ENCODE measurements at places on chromosomes 2 and 18.

DNA sequence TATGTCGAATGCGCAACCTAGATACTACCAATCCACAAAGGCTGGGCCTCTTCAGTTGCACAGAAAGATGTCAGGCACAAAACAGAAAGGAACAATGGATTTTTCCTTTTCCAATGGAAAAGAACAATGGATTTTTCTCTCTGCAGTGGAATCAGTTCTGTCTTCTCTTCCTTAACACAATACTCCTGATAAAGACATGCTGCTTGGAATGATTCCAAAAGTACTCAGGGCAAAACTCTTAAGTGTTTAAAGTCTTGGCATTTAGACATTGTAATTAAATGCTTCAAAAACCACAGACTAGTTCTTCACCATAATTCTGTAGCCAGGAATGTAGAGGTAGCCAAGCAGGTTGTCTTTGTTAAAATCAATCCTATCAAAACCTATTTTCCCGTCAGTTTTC is 46.7 kb upstream of the FLACC1 start:
- no peak for DNase-seq

- no peak for DNase-seq
Observed at GRCh38 chr18:2901423-2901985, 54.7 kb downstream of the EMILIN2 start.

DNA sequence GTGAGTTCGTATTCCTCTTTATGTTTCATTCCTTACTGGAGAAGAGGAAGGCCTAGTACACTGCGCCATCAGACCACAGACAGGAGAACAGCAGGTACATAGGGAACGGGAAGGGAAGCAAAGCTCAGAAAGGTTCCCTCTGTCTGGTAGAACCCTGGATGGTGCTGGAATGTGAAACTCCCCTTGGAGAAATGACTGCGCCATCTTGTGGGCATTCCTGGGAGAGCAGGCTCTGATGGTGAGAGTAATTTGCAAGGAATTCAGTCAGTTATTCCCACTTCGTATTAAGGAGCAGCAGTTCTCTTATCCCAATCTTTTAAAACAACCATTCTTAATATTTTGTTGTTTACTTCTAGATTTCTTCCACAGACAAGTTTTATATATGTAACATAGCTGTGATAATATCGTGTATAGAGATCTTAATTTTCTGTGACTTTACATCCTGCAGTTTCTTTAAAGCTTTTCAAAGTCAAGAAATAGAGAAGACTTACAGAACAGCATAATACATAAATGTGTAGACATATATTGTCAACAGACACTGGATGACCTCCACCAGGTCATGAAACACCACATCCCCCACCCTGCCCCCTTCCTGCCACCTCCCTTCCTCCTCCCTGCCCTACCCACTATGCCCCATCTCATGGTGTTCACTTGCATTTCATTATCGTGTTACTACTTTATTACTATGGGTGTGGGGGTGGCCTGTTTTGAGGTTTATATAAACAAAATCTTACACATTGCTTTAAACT is 83.9 kb downstream of the ARHGEF4 start:
- DNase-seq = peak; percentile 70

- no peak for DNase-seq
Observed at GRCh38 chr2:37919631-37920032, 5.5 kb upstream of the RMDN2 start.

DNA sequence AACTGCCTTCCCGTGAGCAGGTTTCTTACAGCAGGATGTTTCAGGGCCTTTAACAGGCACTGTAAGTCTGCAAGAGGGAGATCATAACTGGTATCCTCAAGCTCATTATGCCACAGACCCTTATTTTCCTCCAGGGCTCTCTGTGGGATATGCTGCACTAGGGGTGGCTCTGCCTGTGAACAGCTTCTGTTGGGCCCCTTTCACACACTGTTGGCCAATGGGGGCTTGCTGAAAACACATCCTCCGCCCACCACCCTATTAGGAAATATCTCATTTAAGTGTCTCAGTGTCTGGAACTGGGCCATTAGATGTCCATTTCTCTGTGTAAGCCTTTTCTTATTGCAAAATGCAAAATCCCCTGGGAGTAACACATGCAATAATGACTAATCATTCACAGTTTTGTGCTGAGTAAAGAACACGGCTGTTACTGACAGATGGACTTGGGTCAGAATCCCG is 414.3 kb upstream of the HS6ST1 start:
- DNase-seq = peak; percentile 76

DNA sequence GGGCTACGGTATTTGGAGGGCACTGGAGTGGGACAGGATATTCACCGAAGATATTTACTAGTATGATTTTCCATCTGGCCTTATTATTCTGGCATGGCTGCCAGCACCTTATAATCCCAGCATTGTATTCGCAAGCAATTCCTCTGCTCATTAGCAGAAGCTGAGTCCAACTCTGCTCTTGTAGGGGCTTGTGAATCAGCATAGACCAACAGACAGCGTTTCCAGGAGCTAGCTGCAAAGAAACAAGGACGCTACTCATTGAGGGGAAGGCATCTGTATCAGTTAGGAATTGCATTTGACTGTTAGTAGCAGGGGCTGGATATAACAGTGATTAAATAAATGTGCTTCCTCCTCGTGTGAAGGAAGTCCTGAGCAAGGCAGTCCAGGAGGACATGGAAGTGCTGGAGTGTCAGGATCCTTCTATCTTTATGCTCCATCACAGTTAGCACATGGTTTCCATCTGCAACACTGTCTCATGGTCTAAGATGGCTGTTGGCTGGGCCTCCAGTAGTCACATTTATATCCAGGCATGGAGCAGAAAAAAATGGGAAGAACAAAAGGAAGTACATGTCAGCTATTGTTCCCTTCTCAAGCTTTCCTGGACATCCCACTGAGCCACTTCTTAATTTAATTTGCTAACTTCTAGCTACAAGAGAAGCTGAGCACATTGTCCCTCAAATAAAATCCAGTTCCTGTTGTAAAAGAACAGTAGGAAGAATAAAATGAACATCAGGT is 214.1 kb downstream of the C1D start:
- DNase-seq = no peak

- DNase-seq = peak; percentile 16
Observed at GRCh38 chr2:38554973-38555595, 47.6 kb downstream of the HNRNPLL start.

DNA sequence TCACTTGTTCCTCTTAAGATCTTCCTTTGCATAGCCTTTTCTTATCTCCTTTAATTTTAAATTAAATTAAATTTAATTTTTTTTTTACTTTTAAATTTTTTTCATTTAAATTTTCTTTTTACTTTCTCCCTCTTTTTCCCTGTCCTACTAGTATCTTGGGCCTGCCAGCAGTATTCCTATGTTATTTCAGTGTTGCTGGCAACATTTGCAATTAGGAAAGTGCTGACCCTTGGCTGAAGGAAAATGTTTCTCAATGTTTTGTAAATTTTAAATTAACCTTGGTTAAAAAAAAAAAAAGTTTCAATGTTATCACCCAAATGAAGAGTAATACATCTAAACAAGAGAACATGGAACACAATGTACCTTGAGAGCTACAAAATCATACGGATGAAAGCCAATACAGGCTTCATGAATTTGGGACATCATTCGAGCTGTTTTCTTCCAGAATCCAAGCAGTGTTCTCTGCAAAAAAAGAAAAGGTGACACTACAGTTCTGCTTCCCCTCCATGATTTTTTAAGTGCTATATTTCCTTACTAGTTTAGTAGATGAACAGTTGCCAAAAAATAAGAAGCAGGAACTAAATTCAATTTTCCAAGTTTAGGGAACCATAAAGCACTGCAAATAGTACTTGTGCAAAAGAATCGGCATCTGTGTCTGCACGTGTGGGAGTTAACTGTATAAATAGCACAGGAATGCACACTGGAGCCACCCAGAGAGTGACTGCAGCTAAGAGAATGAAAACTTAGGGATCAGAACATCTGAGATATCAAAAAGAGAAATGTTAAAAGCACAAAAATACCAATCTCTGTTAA is 55.8 kb downstream of the ICA1L start:
- DNase-seq = peak; percentile 7

- peak; percentile 69 for DNase-seq
Observed at GRCh38 chr2:27379836-27380625, 503 bp downstream of the ZNF513 start.

DNA sequence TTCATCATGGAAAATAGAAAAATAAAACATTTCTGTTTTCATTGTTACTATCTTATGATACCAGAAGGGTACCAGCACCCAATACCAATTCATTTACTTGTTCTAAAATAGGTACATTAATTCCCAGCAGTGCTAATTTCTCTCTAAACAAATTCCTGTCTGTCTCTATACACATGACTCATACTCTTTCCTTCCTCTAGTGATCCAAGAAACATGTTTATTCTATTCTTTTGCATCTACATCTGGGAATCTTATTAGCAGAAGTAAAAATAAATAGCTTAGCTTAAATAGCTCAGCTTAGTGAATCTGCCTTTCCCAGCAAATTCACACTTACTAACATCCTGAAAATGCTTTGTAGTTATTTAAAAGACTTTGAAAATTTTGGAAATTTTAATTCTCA is 84.5 kb upstream of the MAPRE2 start:
- DNase-seq = no peak

DNA sequence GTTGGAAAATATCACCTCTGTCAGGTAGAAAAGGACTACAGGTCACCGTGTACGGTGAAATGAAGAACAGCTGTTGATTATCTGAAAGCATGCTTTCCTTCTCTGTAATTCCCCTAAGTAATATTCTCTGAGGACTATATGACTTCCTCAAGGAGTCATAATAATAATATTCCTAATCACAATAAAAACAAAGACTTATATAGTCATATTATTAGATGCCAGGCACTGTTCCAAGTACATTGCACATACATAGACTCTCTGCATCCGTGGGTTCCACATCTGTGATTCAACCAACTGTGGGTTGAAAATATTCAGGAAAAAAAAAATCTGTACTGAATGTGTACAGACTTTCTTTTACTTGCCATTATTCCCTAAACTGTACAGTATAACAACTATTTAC is 512.4 kb upstream of the ID2 start:
- no peak for DNase-seq

GRCh38 chr18:59996370-59996966 is 96.7 kb downstream of the PMAIP1 start:
- DNase-seq = no peak

GRCh38 chr2:79860228-79861058 is 347.6 kb downstream of the CTNNA2 start:
- no peak for DNase-seq

DNA sequence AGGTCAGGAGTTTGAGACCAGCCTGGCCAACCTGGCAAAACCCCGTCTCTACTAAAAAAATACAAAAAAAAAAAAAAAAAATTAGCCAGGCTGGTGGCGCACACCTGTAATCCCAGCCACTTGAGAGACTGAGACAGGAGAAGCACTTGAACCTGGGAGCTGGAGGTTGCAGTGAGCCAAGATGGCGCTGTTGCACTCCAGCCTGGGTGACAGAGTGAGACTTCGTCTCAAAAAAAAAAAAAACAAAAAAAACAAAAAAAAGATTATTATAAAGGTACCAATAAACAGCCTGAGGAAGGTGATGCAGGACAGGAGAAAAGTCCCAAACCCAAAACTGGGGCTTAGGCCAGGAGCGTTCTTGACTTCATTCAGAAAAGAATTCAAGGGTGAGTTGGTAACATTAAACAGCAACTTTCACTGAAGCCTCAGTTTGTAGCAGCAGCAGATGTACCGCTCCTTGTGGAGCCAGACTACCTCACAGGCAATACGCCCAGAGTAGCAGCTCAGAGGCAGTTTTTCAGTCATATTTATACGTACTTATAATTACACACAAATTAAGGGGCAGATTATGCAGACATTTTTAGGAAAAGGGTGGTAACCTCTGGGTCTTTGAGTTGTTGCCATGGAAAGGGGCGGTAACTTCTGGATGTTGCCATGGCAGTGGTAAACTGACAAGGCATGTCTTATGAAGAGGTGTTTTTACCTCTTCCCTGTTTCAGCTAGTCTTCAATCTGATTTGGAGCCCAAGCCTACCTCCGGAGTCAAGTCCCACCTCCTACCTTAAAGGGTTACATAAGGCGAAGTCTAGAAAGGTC is 1596.6 kb upstream of the CELF4 start:
- DNase-seq = no peak

DNA sequence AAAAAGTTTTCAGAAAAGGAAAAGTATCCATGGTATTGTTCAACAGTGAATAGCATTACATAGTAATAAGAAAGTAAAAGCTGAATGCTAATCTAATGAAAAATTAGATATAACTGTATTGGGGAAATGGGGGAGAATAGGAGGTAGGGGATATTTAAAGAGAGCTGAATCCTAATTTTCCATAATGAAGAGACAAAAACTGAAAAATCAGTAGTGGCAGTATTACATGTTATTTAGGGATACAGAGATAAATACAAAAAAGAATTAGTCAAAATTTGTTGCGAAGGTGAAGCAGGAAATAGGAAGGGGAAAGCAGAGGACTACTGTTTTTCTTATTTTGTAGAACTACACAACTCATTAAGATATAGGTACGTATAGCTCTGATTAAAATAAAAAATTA is 9.1 kb downstream of the TANK start:
- DNase-seq = no peak

DNA sequence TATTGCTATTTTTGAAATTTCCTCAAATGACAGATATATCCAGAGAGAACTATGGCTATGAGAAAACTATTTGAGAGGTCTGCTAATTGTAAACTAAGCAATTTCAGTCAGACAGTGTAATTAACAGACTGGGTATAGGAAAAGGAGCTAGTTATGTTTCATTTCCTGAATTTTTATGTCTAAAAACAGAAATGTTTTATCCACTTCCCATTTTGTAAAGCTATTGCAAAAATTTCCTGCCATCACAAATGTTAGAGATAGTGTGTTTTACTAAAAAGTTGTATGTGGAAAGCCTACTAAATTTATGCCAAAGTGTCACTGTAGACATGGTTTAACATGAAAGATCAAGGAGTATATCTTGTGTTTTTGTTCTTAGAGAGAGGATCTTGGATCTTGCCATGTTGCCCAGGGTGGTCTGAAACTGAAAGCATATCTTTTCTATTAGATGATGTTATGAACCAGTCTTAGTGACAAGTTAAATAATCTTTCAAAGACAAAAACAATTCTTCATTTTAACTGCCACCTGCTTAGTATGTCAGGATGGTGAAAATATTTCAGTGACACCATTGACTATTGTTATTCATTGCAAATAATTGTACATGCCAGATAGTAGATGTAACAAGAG is 40.5 kb upstream of the ITPRID2 start:
- DNase-seq = peak; percentile 77
